NCI-H1436 (cell line): ENCODE measurements at places on chromosomes 2 and 18.

- DNase-seq, result no peak
These were observed 5.4 kb upstream of the ITGB6 start for GRCh38 chr2:160205505-160205904.

DNA sequence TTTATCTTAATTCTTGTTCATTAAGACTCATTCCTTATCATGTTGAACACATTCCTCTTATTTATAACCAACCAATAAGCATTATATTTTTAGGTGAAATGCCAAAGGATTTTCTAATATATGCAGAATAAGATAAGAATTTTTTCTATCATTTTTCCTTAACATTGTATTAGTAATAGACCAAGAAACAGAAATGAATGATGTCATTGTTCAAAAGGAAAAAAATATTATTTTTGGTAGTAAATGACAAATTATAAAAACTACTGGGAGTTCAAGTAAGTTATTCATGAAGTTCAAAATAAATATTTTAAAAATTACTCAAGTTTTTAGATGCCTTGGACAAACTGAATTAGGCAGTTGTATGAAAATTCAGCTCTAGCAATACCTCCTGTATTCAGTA lies 25.5 kb downstream of the DCAF17 start:
- no peak for DNase-seq

DNA sequence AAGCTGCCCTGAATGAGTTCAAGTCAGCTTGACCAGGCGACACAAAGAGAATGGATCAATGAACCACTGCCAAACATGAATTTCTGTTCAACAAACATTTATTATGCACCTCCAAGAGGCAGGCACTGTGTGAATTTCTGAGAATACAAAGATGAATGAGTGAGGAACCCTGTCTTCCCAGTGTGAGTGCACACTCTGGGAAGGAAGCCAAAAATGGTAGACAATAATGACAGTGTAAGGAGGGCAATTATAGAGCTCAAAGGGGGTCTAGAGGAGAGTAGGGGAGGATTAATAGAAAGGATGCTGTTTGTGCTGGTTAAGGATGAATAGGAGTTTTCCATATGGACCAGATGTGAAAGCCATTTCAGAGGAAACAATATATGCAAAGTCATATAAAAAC lies 213.4 kb downstream of the DCC start:
- no peak for DNase-seq

DNA sequence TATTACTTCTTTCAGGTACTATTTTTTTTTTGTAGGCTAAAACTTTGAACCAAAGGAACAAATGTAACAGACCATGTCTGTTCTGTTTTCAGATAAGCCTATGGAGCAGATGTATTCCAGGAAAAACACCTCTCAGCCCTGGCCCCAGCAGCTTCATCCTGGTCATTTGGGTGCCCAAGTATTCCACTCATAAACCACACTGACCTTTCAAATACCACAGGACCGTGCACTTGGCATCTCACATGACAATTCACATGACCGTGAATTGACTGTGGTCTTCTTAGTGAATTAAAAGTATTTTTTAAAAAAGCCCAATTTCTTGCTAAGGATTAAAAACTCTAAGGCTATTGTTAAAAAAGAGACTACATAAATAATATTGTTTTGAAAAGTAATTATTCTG lies 50.2 kb downstream of the SMIM21 start:
- no peak for DNase-seq

GRCh38 chr2:27739058-27739373 lies 32.5 kb upstream of the MRPL33 start:
- no peak for DNase-seq

GRCh38 chr2:47360927-47361326 lies 42.0 kb upstream of the MSH2 start:
- no peak for DNase-seq

DNA sequence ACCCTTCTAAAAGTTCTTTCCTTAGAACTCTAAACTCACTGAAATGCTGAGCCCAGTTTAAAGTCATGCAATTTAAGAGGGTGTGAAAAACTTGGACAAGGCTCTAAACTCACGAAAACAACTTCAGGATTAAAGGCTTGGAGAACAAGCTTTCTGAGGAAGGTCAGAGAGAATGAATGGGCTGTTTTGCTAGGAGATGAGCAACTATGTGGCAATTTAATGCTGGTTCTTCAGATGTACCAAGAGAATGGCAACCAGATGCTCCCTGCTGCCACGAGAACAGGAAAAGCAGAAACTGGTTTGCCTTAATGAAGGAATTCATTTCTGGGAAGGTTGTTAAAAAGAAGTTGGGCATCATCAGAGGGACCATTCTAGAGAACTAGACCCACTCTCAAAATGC lies 77.8 kb upstream of the PMAIP1 start:
- DNase-seq, result no peak

- DNase-seq, result no peak
These were observed 56.7 kb downstream of the TNS1 start for GRCh38 chr2:217946051-217946450.

- DNase-seq, result no peak
These were observed 13.4 kb downstream of the ITGA6 start for GRCh38 chr2:172440795-172441194.

GRCh38 chr2:200338692-200339091 lies 32.2 kb downstream of the SPATS2L start:
- DNase-seq, result no peak

- no peak for DNase-seq
These were observed 311.2 kb downstream of the OSR1 start for GRCh38 chr2:19046986-19047780.

- DNase-seq, result no peak
These were observed 231.9 kb downstream of the BCL2 start for GRCh38 chr18:63087421-63088230.

- no peak for DNase-seq
These were observed 291.4 kb downstream of the TGIF1 start for GRCh38 chr18:3741333-3741732.

GRCh38 chr2:41084321-41084720 lies 632.4 kb upstream of the SLC8A1 start:
- no peak for DNase-seq

GRCh38 chr2:174004905-174005605 lies 39.9 kb upstream of the SP3 start:
- no peak for DNase-seq

DNA sequence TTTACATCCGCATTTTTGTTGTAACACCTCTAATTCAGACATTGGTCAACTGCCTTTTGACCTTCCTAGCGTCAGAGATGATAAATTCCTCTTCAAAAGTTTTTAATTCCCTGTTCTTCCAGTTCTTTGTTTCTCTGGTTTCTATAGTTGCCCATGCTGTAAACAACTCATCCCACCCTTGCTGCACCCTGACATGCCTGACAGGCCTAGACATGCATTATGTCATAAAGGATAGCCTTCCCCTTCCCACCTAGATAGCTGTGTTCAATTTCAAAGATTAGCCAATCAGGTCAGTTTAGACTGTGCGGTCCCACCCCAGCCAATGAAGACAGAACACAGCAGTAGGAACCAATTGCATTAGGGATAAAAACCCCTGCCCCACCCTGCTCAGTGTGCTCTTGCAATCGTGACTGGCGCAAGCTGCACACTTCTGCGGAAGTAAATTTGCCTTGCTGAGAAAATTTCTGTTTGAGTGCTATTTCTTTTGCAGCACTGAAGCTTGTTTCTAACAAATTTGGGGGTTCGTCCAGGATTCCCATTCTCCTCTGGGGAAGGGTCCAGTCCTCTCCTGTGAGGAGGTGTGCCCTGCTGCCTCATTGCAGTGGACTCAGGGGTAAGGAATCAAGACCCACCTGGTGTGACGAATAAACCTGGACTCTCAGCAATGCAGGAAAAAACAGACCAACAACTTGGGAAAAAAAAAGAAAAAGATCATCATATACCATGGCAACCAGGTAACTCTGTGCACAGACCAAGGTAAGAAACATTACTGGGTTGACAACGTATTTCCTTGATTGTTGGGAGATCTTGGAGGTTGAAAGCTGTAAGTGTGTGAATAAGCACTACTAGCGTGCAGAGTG lies 9.1 kb upstream of the SAP130 start:
- DNase-seq, result no peak

- no peak for DNase-seq
These were observed 117.8 kb downstream of the ATL2 start for GRCh38 chr2:38259311-38259710.

GRCh38 chr2:140998577-140998976 lies 1132.2 kb downstream of the LRP1B start:
- DNase-seq, result no peak

DNA sequence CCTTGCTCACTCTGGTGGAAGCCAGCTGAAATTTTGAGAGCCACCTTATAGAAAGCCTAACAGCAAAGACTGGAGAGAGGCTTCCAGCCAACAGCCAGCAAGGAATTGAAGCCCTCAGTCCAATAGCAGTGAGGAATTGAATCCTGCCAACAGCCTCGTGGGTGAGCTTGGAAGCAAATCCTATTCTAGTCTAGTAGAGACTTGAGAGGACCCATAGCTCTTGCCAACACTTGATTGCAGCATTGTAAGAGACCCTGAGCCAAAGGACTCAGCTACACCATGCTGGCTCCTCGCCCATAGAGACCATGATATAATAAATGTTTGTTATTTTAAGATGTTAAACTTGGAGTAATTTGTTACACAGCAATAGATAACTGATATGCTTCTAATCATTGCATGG lies 403.0 kb upstream of the TNP1 start:
- no peak for DNase-seq

DNA sequence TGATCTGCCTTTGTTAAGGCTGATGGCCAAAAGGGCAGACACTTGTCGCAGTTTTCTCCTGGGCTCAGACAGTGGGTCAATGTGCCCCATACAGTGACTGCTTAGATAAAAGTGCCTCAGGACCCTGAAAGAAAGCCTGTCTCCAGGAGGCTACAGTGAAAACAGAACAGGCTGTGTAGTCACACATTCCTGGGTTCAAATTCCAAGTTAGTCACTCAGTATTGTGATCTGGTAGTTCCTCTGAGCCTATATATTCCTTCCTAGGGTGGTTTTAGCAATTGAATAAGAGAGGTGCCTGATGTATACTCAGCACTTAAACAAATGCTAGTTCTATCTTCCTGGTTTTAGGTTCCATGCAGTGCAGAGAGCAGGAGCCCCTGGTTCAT lies 54.4 kb downstream of the RPL37A start:
- DNase-seq, result no peak

DNA sequence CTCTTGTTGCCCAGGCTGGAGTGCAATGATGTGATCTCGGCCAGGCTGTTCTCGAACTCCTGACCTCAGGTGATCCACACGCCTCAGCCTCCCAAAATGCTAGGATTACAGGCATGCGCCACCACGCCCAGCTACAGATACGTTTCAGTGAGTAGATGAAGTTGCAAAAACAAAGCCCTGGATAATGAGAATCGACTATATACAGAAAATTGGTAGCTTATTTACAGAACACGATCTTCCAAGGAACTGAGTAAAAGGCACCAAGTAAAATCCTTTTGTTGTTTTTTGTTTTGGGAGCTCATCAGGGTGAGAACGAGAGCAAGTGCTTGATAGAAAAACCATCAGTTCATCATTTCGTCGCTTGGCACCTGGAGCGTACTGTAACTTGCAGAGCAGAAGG lies 62.8 kb downstream of the MYCN start:
- DNase-seq, result no peak

DNA sequence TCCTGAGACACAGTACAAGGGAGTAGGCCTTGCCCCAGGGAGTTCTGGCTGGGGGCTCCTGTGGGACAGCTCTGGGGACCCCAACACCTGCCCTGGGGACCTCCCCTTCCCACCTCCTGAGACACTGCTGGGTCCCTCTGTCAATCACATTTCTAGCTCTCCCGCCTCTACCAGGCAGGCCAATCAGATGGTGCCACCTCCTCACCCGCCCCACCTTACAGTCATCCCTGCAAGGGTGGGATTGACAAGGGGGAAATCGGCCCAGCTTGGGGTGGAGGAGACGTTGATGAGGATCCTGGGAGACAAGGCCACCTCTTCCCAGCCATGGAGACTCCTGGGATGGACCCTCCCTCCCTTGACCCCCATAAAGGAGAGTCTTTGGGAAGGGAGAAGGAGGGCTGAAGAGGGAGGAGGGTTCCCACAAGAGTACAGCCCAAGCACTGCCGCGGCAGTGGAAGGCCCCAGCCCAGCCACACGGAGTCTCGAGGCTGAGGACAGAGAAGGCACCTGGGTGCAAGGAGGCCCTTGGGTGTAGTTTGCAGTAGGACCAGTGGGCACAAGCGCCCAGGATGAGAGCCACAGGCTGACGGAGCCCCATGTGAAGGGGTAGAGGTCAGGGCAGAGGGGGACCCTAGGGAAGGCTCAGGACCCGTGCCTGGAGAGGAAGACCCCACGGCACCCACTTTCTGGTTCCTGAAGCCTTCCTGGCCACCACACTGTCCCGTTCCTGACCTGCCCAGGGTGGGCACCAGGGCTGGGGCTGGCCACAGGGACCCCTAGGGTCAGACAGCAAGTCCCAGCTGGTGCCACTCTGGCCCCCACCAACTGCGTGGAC lies 109.9 kb upstream of the OTOS start:
- no peak for DNase-seq

DNA sequence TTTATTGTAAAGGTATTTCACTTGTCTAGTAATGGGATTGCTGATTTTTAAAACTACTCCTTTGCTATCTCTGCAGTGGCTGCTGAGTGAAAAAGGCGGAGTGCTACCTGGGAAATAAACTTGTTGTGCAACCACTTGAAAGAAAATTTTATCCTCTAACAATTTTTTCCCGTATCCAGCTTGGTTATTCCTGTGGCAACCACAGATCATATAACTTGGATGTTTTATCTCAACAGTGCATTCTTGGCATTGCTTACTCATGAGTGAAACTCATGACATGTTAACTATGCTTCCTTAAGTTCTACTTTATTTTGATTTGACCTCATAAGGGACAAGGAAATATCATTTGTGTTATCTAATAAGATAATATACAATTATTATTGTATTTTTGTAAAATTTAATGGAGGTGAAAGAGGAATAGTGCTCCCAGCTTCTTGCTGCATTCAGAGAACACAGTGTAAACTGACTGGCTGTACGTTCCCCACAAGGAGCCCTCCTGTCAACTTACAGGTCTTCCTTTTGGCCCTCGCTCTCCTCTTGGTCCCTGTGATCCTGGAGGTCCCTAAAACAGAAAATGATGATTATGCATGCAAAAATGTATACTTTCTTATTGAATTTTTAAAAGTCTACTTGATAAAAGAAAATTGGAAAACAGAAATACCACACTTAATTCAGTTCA lies 82.7 kb downstream of the COL5A2 start:
- DNase-seq, result no peak

GRCh38 chr2:8144785-8145184 lies 537.1 kb upstream of the ID2 start:
- no peak for DNase-seq

DNA sequence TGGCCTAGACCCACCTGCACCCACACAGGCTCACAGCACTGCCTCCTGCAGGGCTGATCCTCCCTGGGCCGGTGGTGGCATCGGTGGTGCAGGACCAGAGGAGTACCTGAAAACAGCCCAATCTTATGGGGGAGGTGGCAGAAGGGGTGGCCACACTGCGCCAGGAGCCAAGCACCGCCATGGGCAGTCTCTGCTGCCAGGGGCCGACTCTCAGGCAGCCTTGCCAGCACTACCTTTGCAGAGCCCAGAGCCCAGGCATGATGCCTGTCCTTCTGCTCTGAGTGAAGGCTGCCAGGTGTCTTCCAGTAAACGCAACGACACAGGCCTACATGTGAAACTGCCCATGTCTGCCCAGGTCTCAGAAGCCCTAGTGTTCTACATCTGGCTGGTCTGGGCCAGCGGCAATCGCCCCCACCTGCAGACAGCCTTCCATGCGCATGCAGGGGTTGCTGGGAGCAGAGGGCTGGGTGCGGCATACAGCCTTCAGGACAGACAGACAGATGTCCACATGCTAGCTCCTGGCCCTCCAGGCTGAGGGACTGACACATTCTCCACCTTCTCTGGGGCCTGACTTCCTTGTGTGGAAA lies 6.8 kb downstream of the HS6ST1 start:
- DNase-seq, result no peak

- no peak for DNase-seq
These were observed 68.8 kb downstream of the ACAA2 start for GRCh38 chr18:49744376-49745008.
